ENCODE measurements at places on chromosomes 3 and 15.

- no peak for DNase-seq
These were observed 575.3 kb upstream of the IL12A start for GRCh38 chr3:159413319-159413718.

DNA sequence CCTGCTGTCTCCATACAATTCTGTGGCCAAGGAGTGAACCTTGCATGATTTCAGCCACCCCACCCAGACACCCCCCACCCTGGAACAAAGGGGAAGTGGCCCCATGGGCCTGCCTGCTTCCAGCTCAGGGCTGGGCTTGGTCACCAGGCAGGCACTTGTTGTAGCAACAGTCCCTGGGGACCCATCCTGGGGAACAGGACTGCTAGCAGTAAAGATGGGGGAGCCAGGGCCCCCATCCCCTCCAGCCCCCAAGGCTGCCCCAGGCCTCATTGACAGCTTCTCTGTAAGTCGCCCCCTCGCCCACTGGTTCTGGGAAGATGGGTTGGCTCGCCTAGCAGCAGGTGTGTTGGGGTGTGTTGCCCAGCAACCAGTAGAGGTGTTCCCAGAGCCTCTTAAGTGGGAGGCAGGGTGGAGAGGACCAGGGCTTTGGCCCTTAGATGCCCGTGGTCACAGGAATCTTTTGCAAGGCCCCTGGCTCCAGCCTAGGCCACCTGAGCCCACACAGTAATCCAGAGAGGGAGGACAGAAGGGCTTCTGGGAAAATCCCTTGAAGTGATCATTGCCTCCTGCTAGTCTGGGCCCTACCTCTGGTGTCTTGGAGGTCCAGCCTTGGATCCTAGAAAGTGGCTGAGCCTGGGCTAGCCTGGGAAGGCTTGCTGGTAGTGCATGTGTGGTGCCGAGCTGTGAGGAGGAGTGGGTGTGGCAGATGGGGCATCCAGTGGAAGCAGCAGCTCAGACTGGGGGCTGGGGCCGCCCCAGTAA lies 48.9 kb downstream of the CYP11A1 start:
- no peak for DNase-seq

GRCh38 chr3:153173758-153174516 lies 11.9 kb downstream of the RAP2B start:
- DNase-seq = no peak

DNA sequence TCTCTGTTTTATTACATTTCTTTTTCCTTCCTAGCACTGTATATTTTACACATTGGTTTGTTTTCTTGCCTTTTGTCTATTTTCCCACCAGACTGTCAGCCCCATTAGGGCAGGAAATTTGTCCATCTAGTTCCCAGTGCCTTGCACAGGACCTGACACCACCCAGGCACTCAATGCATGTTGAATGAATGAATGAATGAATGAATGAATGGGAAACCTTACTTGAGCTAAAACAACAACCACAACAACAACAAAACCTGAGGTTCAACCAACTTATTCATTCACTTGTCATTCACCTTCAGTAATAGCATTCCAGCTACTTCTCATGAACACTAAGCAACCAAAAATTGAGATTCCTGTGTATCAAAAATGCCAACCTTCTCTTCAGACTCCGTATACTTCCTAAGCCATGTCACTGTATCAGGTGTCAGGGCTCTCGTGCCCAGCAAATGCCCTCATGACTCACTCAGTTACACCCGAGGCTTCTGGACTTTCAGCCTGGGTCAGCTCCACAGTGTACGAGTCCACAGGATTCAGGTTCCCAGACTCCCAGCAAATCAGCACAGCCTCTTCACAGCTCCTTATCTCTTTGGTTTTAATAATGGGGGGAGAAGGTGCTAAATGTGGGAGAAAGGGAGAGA lies 37.3 kb downstream of the FSD2 start:
- DNase-seq = no peak

- DNase-seq = no peak
These were observed 590.9 kb downstream of the EPHA3 start for GRCh38 chr3:89698208-89698830.

GRCh38 chr3:4720316-4721075 lies 227.3 kb downstream of the ITPR1 start:
- DNase-seq = no peak

- peak; percentile 94 for DNase-seq
These were observed 40.0 kb downstream of the FMN1 start for GRCh38 chr15:33154351-33155166.

- no peak for DNase-seq
These were observed 30.0 kb downstream of the MRAS start for GRCh38 chr3:138378331-138378730.

GRCh38 chr15:63953524-63953923 lies 92.8 kb downstream of the DAPK2 start:
- DNase-seq = no peak

All from NCI-H526 treated with DMSO at 0.1 percent for 48 hours (cell line).